Stimulated activated CD8-positive, alpha-beta memory T cell treated with anti-CD3 and anti-CD28 coated beads, Interleukin-4, amount 100 ng/mL, for 4 hours (primary cell): ENCODE measurements at places on chromosomes 7 and 10.

- no peak for DNase-seq
These were observed 266.4 kb upstream of the FZD8 start for GRCh38 chr10:35908451-35908850.

GRCh38 chr10:60212195-60212594, 177.5 kb downstream of the ANK3 start:
- DNase-seq, result no peak

DNA sequence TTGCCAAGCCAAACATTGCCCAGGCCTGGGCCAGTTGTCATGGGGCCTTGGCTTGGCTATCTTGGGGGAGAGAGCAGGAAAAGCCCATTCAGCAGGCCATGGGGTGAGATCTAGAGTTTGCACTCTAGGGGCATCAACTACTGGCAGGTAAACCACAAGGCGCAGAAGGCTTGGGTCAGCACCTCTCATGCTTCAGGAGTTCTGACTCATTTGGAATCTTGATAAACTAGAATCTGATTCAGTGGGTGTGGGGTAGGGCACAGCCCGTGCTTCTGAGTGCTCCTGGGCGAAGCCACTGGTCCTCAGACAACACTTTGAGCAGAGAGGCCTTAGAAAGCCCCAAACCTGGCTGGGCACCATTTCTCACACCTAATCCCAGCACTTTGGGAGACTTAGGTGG, 81.1 kb downstream of the RGS10 start:
- DNase-seq, result no peak

DNA sequence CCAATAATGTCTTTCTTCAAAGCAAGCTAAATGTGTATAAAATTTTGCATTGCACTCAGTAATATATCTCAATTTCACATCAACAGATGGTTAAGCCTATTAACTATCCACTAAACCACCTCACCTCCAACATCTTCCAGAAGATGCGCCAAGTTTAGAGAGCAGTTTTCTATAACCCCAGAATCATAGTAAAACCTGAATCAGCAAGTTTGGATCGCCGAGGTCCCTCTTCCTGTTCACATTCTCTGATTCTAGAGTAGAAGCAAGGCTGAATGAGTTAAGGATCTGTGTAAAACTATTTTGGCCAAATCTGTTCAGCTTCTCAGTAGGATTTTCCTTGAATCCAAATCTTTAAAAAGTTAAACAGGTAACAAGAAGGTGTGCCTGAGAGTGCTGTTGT, 1.4 kb upstream of the FAM204A start:
- DNase-seq, result no peak

- no peak for DNase-seq
These were observed 127.8 kb downstream of the MGMT start for GRCh38 chr10:129594811-129595210.
